Prostate gland (tissue), 2 donors: ENCODE measurements at places on chromosomes 5 and 9. TPM values are rescaled to one million over a fixed set of nuclear protein-coding genes. Genes with fewer than 3 reads are reported as not detected.

The DROSHA gene
- total RNA-seq: 45.7 TPM

GRCh38 chr5:139004374-139005307, 129.5 kb upstream of the LRRTM2 start:
- no peaks in the 10 kb centered on the region for H3K4me1 ChIP-seq
- H3K4me3 ChIP-seq: no peak overlapping the region
- no peak for DNase-seq
- H3K27me3 ChIP-seq: no peaks in the 10 kb centered on the region

The CDHR2 gene
- total RNA-seq: 1.1 TPM

- no peak for DNase-seq
- no peak overlapping the region for H3K4me3 ChIP-seq
- peaks cover 14% of the 10 kb centered on the region for H3K4me1 ChIP-seq
- no peak overlapping the region for H3K27ac ChIP-seq
These were observed 80.0 kb upstream of the LRRTM2 start for GRCh38 chr5:138955013-138955660.

DNA sequence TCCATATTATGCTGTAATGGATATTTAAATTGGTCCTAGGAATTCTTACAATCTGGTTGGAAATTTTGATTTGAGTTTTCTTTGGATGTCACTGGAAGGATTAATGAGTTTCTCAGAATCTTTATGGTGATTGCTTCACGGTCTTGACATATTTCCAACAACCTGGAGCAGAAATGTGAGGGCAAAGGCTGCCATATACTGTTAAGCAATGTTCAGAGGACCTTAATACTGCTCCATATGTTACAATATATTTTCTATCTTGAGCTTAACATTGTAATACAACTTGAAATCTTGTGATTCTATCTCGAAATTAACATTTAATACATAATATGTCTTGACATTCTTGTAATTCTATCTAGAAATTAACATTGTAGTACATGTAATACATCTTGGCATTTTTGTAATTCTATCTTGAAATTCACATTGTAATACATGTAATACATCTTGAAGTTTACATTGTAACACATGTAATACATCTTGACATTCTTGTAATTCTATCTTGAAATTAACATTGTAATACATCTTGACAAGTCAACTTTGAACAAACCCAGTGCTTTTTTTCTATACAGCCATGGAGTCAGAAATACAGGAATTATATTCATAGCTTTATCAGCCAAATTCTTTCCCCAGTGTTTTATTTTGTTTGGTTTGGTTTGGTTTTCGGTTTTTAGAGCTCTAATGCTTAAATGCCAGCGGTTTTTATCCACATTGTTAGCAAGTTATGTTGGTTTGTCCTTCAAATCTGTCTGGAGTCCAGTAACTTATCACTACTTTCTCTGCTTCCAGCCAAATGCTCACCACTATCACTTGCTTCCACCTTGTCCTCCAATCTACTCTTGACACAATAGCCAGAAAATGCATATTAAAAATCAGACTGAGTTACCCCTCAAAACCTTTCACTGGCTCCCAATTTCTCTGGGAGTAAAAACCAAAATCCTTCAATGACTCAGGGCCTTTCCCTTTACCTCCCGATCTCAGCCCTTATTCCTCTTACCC, 3.0 kb upstream of the TUT7 start:
- H3K27ac ChIP-seq: no peak overlapping the region
- no peaks in the 10 kb centered on the region for H3K27me3 ChIP-seq
- H3K4me3 ChIP-seq: no peak overlapping the region
- no peaks in the 10 kb centered on the region for H3K36me3 ChIP-seq
- no peak for DNase-seq

GRCh38 chr5:173317852-173318251, 10.4 kb downstream of the STC2 start:
- no peak for DNase-seq
- H3K27me3 ChIP-seq: peaks cover 2% of the 10 kb centered on the region
- H3K36me3 ChIP-seq: no peaks in the 10 kb centered on the region

DNA sequence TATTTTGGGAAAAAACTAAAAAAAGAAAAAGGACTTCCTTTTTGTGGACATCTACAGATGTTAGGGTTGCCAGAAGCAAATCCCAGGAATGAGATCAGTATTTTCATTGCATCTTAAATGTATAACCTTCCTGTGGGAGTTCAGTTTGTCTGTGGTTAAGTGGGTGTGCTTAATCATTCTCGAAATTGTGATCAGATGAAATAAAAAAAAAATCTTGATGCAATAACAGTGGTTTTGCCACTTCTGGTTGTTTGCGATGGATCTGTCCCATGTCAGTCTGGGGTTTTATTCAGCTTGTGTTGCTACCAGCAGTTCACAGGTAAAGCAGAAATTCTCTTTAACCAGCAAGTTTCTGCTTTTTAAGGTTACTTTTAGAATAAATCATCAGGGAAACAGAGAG, 179.0 kb downstream of the MAN2A1 start:
- DNase-seq: no peak
- H3K27me3 ChIP-seq: no peaks in the 10 kb centered on the region
- H3K4me1 ChIP-seq: no peaks in the 10 kb centered on the region
- H3K27ac ChIP-seq: no peak overlapping the region
- no peak overlapping the region for H3K4me3 ChIP-seq

The SCGB3A2 gene
- total RNA-seq: not detected

The AOPEP gene
- 188 TPM for total RNA-seq

The PCA3 gene
- not detected for total RNA-seq

The MYORG gene
- total RNA-seq: 9.0 TPM

DNA sequence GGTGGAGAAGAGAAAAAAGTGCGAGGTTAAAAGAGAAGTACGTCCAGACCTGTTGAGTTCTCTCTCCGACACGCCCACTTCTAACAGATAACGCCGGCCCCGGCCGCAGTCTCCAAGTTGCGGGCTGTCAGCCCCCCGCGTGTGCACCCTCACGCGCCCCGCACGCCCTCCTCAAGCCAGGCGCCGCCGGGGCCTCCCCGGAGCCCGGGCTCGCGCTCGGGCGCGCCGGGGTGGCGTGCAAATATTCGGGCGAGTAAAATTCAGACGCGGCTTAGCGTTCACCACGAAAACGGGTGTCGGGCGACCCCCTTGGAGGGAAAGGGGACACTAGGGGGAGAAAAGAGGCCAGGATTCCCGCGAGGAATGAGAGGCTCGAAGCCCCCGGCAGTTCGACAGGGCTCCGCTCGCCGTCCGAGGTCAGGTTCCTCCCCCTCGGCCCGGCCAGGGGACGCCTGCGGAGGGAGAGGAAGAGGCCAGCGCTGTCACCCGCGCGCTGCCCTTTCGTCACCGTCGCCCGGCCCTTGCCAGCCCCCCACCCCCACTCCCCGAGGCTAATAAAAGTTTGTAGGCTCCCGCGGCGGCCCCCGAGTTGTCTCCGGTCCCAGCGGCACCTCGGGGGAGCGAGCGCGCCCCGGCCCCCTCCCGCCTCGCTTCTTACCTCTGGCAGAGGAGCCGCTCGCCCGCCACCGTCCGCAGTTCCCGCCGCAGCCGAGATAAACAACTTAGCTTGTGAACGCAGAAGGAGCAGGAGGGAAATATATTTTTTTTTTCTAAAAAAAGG, 743 bp downstream of the NR3C1 start:
- H3K27me3 ChIP-seq: no peaks in the 10 kb centered on the region
- H3K4me3 ChIP-seq: peak overlapping the region; percentile 86
- DNase-seq: peak; percentile 58

DNA sequence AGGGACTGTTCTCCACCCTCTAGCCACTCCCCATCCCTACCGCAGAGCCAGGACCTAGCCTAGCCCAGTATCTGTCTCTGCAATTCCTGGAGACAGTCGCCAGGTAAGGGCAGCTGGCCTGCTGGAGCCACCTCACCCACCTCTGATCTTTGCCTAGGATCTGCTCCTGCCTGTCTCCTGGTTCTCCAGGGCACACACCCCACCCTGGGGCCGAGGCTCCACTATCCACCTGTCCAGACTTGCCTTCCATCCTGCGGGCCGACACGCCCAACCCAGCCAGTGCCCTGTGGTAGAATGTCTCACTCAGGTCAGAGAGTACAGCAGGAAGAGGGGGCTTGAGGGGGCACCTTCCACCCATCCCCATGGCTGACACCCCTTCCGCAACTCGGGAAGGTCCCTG, 15.7 kb upstream of the AQP7 start:
- DNase-seq: no peak
- no peaks in the 10 kb centered on the region for H3K36me3 ChIP-seq
- peaks cover 16% of the 10 kb centered on the region for H3K4me1 ChIP-seq
- no peak overlapping the region for H3K27ac ChIP-seq
- H3K4me3 ChIP-seq: no peak overlapping the region
